ENCODE measurements at places on chromosomes 7 and 10.

DNA sequence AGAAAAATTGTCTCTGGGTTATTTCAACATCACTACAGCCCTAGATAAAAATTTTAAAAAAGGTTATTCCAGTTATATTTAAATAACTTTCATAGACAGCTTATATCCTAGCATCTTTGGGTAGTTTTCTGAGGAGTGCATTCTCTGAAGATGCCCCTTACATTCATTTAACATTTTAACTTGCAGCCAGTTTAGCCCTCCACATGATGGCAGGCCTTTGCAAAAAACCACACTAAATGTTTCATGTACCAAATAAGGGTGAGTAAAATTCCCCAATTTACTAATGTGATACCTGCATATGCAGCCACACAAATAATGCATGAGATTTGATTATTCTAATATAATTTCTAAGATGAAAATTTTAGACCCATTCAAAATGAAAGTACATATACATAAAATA is 108.4 kb upstream of the ZWINT start:
- no peak for DNase-seq

GRCh38 chr7:159094023-159094740 is 50.5 kb downstream of the VIPR2 start:
- DNase-seq, result no peak

GRCh38 chr7:46679671-46680070 is 758.6 kb upstream of the IGFBP3 start:
- no peak for DNase-seq

- DNase-seq, result no peak
Observed at GRCh38 chr10:42149027-42149700, 489.2 kb downstream of the ZNF33B start.

DNA sequence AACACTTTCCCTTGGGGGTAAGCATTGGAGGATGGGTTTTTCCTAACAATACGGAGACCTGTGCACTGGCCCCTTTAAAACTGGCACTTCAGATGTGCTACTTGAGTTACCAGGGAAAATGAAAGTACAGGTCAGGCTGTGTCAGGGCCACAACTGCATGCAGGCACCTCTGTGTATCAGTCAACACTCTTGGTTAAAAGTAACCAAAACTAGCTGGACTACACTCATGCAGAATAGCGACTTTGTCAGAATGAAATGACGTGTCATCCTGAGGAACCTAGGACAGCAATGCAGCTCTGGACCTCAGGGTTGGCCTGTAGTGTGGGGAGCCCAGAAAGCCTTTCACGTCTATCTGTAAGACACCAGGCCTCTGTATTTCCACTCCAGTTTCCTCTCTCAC is 33.8 kb upstream of the SMKR1 start:
- DNase-seq, result no peak

DNA sequence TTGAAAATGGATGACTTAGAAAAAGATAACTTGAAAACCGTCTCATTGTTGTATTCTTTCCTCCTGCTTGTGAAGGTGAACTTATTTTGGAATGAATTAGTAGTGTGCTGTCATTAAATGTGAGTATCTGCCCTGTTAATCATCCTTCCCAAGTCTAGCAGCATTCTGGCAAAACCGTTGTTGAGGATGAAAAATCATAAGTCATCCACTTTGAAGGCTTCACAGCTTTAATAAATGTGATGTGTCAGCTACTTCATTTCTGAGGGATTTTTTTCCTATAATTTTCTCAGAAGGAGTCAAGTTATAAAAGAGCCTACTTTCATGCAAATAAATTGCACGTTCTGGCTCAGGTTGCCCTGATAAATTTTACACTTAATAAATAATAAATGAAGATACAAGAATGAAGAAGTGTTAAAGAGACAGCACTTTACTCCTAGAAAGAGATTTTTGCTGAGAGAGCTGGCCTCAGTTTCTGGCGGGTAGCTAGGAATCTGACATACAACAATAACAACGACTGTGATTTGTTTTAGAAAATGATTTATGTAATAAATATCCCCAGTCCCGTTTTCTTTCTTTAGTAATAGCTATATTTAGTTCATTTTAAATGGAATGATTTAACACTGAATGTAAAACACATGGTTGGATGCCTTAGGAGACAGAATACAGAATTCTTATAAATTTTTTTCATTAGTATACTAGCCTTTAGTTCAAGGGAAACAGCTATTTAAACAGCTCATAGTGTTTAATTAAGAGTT is 516.5 kb upstream of the KLF6 start:
- DNase-seq, result no peak

DNA sequence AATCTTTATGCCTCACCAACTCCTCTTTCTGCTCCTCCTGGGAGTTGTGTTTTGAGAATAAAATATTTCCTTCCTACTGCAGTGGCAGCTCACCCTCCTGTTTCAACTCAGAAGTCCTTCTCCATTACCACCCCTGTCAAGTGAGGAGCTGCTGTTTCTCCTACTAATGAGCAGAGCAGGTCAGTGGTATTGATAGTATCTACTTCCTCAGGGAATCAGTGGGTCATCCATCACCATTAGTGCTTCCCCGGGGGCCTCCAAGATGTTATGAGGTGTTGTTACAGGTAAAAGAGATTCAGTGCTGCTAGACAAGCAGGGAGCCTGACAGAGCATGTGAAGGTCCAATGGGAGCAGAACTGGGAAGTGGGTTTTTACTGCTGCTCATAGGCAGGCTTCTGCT is 795.2 kb downstream of the REEP3 start:
- DNase-seq, result no peak

GRCh38 chr10:12719365-12719764 is 282.1 kb downstream of the CCDC3 start:
- no peak for DNase-seq

- no peak for DNase-seq
Observed at GRCh38 chr7:130152493-130153210, 52.6 kb downstream of the TMEM209 start.

DNA sequence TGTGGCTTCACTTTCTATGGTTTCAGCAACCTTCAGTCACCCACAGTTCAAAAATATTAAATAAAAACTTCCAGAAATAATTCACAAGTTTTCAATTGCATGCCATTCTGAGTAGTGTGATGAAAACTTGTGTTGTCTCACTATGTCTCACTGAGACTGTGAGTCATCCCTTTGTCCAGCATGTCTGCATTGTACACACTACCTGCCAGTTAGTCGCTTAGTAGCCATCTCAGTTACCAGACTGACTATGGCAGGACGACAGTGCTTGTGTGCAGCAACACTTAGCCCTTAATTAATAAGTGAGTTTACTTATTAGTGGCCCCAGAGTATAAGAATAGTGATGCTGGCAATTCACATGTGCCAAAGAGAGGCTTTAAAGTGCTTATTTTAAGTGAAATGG is 22.5 kb downstream of the CCDC186 start:
- no peak for DNase-seq

DNA sequence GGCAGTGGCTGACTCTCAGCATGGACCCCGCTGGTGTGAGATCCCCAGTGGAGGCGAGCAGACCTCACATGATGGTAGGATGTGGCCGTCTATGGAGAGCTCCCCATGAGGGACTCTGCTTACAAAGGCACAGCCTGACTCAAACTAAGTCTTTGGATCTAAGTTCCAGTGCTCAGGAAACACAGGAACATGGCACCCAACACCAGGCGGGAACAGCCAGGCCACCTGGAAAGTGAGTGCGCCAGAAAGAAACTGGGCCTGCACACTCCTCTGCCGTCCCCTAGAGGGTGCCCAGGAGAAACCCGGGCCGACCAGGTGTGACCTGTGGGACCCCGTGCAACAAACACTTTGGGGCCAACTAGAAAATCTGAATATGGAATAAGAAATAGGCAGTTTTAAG is 10.0 kb downstream of the PITRM1 start:
- DNase-seq, result no peak

GRCh38 chr7:112669306-112669705 is 120.9 kb downstream of the TMEM168 start:
- DNase-seq, result no peak

GRCh38 chr7:105808703-105809590 is 67.5 kb downstream of the ATXN7L1 start:
- peak; percentile 93 for DNase-seq

DNA sequence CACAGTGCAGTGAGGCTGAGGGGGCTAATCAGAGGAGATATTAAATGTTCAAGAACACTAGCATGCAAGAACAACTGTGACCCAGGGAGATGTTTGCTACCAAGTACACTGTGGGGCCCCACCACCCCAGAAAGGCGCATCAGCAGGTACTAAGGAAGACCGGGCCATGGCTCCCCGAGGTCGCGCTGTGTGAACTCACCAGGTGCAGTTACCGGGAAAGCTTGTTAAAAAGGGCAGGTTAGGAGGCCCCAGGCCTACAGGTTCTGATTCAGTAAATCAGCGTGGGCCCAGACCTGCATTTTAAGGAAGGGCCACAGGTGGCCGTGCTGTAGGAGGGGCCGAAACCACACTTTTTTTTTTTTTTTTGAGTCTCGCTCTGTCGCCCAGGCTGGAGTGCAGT is 54.6 kb downstream of the TMEM209 start:
- DNase-seq, result no peak

DNA sequence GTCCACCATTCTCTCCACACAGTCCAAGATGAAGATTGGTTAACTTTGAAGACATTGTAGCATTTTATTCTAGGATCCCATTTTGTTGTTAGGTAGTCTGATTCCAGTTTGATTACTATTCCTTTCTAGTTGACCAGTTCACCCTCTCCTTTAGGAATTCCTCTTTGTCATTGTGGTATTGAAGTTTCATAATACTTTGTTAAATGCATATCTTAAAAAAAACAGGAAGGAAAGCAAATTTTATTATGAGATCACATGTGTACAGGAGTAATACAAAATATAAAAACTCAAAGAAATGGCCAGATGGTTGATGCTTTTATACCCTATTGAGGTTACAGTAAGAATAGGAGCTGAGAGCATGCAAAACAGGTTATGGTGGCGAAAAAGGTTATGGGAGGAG is 15.5 kb upstream of the SEMA3C start:
- DNase-seq, result no peak

- no peak for DNase-seq
Observed at GRCh38 chr7:73831834-73832651, 1.2 kb downstream of the CLDN4 start.

DNA sequence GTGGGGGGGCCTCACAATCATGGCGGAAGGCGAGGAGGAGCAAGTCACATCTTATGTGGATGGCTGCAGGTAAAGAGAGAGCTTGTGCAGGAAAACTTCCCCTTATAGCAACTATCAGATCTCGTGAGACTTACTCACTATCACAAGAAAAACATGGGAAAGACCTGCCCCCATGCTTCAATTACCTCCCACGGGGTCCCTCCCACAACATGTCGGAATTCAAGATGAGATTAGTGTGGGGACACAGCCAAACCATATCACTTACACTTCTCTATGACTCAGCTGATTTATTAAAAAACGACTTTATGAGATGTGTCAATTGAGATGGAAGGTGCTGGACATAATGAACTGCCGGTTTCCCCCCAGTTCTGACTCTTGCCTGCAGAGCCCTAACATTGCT is 23.8 kb upstream of the CHN2 start:
- DNase-seq, result no peak

GRCh38 chr10:58268454-58268945 is 462 bp upstream of the CISD1 start:
- no peak for DNase-seq

- no peak for DNase-seq
Observed at GRCh38 chr7:73681031-73681430, 2.2 kb downstream of the DNAJC30 start.

GRCh38 chr10:11798845-11799735 is 24.1 kb upstream of the PROSER2 start:
- DNase-seq, result no peak

- no peak for DNase-seq
Observed at GRCh38 chr10:5014936-5015335, 11.3 kb upstream of the AKR1C2 start.

DNA sequence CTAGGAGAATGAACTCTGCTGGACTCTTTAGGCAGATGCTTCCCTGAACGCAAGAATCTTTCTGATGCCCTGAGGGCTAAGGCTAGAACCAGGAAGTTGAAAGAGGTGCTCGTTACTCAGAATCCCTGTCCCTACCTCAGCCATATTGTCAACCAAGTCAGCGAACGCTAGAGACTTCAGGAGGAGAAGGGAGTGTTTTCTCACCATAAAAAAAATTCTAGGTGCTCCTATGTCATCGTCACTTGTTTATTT is 359.4 kb downstream of the PRPF18 start:
- no peak for DNase-seq

DNA sequence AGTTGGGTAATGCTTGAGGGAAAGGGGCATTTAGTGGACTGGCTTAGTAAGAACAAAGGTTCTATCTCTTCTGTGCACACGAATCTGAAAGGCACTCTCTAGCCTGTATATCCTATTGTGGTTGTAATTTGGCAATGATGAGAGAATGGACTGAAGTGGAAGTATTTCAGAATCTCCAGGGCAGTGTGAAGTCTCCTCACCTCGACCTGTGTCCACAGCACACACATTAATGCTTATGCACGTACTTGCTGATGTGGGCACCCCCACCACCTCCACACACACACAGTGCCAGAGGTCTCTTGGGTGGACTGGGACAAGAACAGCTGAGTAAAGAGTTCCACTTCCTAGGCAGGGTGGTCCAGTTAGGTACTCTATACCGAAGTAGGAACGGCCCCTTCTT is 6.9 kb downstream of the SMC3 start:
- DNase-seq, result no peak

DNA sequence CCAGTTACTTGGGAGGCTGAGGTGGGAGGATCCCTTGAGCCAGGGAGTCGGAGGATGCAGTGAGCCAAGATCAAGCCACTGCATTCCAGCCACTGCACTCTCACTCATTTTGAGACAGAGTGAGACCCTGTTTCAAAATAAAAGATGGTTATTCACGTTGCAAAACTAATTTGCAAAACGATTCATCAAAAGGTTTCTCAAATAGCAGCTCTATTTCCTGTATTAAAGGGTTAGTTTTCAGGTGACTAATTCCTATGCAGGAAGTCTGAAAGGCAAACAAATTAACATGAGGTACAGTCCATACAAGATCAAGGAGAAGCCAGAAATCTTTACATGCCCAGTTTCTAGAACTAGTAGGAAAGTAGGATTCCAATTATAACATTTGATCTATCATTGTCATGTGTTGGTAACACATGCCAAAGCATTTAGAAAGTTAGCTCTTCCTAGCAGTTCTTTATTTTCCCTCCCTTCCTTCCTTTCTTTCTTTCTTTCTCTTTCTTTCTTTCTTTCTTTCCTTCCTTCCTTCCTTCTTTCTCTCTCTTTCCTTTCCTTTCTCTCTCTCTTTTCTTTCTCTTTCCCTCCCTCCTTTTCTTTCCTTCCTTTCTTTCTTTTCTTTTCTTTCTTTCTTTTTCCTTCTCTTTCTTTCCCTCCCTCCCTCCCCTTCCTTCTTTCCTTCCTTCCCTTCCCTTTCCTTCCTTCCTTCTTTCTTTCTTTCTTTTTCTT is 49.3 kb downstream of the DENND2A start:
- DNase-seq, result no peak

DNA sequence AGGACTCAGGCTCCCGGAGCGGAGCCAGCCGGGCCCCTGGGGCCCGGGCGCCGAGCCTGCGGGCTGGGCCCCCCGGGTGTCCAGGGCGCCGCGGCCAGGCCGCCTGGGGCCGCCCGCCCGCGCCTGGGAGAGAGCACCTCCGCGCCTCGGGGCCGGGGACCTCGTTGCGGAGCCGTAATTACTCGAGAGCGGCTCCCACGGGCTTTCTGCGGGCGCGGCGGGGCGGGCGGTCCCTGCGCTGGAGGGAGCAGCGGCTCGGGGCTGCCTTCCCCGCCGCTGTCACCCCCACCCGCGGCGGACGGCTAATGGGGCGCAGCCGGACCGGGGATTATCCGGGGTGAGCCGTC is 1.5 kb downstream of the GNB2 start:
- no peak for DNase-seq

Data from stimulated activated CD4-positive, alpha-beta T cell treated with anti-CD3 and anti-CD28 coated beads, Interleukin-1b, Interleukin-23, amount 100 ng/mL, for 48 hours (primary cell).